ENCODE measurements at places on chromosomes 11 and 22.

- ATAC-seq, result no peak
Measured at GRCh38 chr22:26170112-26170492, 840 bp downstream of the SEZ6L start.

- no peak for ATAC-seq
Measured at GRCh38 chr11:69878927-69879728, 59.9 kb upstream of the FGF3 start.

GRCh38 chr22:25623851-25624250 is 59.4 kb downstream of the GRK3 start:
- ATAC-seq, result no peak

DNA sequence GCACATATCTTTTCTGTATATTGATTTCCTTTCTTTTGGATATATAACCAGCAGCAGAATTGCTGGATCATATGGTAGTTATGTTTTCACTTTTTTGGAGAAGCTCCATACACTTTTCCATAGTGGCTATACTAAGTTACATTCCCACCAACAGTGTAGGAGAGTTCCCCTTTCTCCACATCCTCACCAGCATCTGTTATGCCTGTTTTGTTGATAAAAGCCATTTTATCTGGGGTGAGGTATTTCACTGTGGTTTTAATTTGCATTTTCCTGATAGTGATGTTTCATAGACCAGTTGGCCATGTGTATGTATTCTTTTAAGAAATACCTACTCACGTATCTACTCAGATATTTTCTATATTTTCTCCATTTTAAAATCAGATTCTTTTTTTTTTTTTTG is 419.3 kb upstream of the FAT3 start:
- no peak for ATAC-seq

- ATAC-seq, result no peak
Measured at GRCh38 chr11:3353066-3353465, 25.9 kb downstream of the ZNF195 start.

GRCh38 chr11:72446929-72447769 is 12.8 kb upstream of the CLPB start:
- ATAC-seq, result no peak

GRCh38 chr11:1153105-1153950 is 4.4 kb upstream of the MUC5AC start:
- no peak for ATAC-seq

DNA sequence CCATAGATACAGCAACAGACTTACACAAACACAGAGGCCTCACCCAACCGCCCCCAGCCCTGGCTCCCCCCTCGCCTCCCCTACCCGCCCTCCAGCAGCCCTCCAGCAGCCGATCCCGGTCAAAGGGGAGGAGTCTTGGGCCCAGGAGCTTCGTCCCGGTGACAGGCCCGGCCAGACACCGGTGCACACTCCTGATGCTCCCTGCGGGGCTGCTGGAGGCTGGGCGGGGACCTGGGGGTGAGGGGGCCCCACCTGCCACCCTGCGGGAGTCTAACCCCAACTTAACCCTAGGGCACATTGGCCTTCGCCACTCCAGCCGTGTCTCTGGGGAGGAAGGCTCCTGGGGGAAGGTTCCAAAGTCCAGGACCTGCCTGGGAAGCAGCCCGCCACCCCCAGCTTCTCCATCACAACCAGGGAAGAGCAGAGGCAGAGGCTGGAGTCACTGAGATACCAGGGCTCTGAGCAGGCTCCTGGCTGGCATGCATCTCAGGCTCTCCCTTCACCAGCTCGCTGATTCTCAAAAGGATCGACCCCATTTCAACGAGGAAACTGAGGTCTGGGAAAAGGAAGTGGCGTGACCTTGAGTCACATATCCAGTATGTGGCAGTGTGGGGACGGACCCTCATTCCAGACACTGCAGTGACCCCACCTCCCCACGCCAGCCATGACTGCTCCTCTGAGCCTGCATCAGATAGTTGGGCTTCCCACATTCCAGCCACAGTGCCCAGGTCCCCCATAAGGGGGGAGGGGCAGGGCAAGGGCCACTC is 14.4 kb downstream of the BCL9L start:
- peak; percentile 1 for ATAC-seq

- no peak for ATAC-seq
Measured at GRCh38 chr11:12433121-12433520, 55.8 kb downstream of the PARVA start.

DNA sequence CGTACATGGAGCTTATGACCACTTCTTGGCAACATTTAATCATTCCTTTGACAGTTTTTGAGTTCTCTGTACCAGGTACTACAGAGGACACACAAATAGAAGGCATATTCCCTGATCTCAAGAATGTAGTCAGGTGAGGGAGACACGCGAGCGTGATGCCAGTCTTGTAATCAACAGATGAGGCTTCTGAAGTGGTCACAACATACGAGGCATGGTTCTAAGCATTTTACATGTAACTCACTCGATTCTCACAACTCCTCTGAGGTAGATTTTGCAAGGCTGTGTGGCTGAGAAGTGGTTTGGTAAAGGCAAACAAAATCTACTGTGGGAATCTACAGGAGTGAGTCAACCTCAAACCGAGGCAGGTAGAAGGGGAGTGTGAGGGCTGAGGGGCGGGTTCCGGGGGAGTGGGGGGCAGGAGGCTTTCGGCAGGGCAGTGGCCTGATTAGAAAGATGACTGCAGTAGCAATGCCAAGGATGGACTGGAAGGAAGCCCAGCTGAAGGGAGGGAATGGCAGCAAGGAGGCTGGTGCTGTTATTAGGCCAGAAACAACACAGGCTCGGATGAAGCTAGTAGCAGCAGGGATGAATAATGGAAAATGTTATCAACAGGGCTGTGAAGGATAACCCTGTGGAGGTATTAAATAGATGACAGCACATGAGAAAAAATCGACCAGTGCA is 63.8 kb downstream of the ST14 start:
- ATAC-seq, result peak; percentile 59

DNA sequence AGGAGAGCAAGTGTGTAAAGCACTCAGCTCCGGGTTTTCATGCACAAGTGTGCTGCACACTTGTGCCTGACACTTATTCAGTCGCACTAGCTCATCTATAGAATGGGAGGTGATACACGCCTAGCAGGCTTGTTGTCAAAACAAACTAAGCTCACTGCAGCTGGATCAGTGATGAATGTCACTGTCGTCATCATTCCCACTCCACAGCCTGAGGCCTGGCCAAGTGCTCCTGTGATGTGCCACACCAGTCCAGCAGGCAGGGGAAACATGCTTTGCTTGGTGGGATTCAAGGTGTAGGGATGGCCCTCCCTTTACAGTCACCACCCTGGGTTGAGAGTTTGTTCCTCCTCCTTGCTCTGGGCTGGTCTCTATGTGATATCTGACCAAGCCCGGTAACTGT is 6.8 kb downstream of the MPST start:
- no peak for ATAC-seq

GRCh38 chr22:23580576-23581259 is 628 bp upstream of the IGLL1 start:
- no peak for ATAC-seq

- ATAC-seq, result no peak
Measured at GRCh38 chr11:22317656-22318055, 20.5 kb upstream of the SLC17A6 start.

Data from activated T-helper 17 cell treated with anti-CD3 and anti-CD28 coated beads, Interleukin-2, amount 50 U/mL, for 72 hours (primary cell).